ENCODE measurements at places on chromosomes 1 and 21.

GRCh38 chr1:154869351-154870114, 548 bp downstream of the KCNN3 start:
- peak; percentile 14 for DNase-seq

- DNase-seq, result no peak
Observed at GRCh38 chr1:228872080-228872479, 136.8 kb downstream of the RHOU start.

GRCh38 chr1:192545896-192546521, 29.6 kb upstream of the RGS1 start:
- no peak for DNase-seq

DNA sequence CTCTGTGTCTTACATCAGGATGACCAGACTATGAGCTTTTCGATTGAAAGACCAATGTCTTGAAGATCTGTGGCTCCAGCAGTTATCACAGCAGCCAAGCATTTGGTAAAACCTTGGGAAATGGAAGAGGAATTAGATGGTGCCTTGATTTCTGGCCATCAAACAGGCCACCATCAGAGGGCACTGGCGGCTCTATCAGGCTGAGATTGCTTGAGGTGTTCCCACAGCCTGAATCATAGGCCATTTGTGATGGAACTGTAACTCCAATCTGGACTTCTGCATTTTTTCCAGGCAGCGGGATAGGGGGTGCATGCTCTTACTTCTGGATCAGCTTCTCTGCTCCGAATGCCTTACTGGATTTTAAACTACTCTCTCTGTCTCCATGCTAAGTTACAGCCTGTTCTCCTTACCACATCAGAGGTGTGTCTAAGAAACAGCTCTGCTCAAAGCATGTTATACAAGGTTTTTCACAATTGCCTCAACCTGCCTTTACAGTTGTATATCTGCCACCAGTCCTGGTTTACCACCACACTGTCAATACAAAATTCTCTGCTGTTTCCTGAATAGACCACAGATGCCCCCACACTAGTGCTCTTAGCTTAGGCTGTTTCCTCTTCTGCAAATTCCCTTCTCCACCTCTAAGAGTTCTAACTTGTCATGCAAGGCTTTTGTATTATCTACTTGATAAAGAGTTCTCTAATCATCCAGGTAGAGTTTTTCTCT, 180.9 kb downstream of the PTGER3 start:
- DNase-seq, result no peak

GRCh38 chr1:208772891-208773290, 528.7 kb upstream of the PLXNA2 start:
- no peak for DNase-seq

DNA sequence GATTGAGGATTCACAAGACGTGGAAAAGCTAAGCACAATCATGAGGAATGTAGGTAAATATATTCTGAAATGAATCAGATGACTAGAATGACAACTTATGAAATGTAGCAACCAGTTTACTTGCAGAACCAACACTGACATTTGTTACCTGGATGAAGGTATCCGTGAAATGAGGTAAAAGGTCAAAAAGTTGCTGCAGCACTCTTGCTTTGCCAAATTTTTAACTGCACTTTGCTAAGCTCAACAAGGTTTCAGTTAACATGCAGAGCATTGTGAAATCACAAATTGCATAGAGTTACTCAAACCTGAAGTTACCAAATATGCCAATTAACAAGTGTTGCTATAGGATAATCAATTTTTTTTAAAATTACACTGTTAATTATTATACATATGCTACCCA, 1280.1 kb downstream of the KCNT2 start:
- DNase-seq, result no peak

DNA sequence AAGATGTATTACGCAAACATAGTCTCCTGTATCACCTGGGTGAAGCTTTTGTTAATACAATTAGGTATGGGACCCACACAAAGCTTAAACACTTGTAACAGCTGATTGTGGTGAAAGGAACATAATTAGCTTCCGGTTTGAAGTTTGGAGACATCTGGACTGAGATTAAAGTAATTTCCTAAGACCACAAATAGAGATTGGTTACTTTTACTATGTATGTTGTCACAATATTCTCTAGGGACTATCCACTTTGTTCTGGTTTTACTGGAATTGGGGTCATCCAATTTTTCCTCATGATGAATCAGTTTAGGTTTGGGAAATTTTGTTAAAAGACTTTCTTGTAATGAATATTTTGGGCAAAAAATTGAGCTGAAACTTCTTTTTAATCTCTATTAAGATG, 71.8 kb upstream of the SAMSN1 start:
- no peak for DNase-seq

- DNase-seq, result peak; percentile 71
Observed at GRCh38 chr21:45839274-45839673, 142.3 kb upstream of the COL6A1 start.

GRCh38 chr1:71046891-71047634, 553 bp downstream of the PTGER3 start:
- no peak for DNase-seq

- DNase-seq, result no peak
Observed at GRCh38 chr1:157975228-157975950, 18.1 kb upstream of the KIRREL1 start.

DNA sequence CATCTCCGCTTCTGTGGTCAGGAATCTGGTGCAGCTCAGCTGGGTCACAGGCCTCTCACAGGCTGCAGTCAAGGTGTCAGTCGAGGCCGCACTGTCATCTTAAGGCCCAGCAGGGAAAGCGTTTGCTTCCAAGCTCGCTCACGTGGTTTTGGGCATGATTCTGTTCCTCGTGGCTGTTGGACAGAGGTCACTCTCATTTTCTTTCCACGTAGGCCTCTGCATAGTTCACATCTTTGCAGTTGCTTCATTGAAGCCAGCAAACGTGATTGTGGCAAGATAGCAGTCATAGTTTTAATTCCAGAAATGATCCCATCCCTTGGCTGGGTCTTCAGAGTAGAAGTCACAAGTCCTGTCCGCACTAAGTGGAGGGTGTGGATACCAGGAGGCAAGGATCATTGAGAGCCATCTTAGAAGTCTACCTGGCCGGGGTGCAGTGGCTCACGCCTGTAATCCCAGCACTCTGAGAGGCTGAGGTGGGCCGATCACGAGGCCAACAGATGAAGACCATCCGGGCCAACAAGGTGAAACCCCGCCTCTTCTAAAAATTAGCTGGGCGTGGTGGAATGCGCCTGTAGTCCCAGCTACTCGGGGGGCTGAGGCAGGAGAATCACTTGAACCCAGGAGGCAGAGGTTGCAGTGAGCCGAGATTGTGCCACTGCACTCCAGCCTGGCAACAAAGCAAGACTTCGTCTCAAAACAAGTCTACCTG, 24.5 kb downstream of the NECAP2 start:
- DNase-seq, result no peak

DNA sequence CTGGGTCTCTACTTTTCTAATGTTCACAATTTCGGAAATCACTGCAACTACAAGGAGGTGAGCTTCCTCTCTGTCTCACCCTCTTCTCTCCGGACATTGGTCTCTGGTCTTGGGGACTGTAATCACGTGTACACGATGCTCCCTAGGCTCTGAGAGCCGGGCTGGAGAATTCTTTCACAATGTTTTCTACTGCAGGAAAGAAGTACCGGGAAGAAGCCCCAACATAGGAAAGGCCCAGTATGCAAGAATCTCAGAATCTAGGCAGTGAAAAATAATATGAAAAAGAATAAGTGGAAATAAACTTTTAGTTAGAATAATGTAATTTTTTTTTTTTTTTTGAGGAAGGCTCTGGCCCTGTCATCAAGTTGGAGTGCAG, 13.5 kb upstream of the HJV start:
- DNase-seq, result no peak

DNA sequence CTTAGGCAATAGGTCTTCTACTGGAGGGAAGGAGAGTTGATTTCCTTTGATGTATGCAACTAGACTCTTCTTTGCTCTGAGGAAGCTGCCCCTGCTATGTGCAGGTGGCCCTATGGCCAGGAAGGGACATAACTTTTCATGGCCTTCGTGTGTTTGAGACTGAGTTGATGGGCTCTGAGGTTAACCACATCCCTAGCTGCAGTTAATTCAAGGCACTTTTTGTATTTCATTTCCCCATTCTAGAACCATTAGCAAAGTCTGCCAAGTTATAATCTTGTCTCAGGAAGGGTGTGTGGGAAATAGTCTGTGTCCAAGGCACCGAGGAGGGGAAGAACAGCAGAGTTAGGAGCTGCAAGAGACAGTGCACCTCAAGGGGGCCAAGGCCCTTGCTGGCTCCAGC, 2.5 kb downstream of the FCRL4 start:
- DNase-seq, result no peak

- no peak for DNase-seq
Observed at GRCh38 chr1:6241107-6241886, 2.7 kb upstream of the HES3 start.

DNA sequence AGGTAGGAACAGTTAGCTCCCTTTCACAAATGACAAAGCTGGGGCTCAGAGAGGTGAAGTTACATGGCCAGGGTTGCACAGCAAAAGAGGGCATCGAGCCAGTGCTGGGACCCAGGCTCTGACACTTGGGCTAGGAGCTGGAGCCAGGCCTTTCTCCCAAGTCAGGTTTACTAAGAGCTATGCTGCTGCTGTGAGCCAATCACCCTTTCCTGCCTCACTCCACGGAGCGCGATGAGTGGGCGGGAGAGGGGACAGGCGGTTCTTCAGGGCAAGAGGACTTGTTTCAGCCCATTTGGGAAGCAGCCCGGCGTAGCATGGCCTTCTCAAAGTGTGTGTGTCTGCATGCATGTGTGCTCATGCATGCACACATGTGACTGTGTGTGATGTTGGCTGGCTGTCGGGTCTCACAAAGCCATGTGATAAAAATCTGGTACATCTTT, 10.6 kb downstream of the ID3 start:
- DNase-seq, result peak; percentile 58

DNA sequence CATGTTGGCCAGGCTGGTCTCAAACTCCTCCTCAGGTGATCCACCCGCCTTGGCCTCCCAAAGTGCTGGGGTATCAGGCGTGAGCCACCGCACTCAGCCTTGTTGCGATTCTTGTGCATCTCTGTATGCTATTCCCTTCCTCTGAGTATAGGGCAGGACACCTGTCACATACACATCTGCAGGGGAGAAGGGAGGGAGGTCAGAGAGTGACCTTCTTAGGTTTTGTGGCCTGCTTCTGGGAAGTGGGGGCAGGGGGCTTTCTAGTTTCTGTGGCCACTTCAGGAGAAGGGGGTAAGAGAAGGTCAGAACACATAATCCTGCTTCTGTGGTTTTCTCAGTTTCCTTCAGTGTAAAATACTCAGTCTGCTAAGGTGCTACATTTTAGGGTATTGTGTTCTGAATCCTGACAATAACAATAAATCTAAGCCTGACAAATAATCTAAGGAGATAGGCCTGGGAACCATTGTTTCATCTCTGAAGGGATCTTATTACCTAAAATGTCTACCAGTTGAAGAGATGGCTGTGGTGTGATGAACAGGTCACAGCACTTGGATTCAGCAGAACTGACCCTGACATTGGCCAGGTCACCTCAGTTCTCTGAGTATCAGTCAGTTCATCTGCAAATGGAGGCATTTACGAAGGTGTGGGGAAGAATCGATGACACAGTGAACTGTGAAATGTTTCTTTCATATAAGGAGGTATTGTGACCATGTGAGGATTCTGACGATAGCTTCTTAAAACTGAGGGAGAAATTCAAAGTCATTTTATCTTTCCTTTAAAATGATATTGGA, 212.6 kb upstream of the L1TD1 start:
- no peak for DNase-seq

DNA sequence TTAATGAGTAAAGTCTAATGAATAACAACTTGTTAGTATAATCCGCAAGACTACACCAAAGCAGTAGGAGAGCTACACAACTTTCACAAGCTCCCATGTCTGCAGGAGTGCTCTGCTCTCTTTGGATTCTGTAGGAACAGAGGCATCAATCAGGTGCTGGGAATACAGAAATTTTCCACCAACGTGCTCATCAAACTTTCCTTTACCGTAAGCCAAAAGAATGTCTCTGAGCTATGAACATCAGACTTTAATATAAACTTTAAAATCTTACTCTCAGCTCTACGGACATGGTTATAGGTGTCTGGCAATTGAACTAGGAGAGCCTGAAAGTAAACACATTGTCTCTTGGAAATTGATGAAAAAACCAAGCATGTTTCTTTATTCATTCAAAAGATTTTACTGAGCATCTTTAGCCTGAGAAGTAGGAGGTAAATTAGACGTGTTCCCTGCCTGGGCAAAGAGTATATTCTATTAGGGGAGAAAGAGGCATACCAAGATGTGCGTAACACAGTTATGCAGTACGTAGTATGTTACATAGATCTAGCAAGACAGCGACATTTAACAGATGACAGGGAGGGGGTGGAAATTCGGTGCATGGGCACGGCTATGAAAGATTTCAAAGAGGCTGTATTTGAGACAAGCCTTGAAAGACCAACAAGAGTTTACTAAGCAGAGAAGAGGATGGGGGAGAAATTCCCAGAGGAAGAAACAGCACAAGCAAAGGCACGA, 85.2 kb downstream of the TM2D1 start:
- no peak for DNase-seq

- peak; percentile 41 for DNase-seq
Observed at GRCh38 chr1:67652800-67653199, 32.2 kb upstream of the GADD45A start.

All from fibroblast of skin of right quadriceps (primary cell).